ENCODE measurements at places on chromosomes 2 and 18.

- no peak for DNase-seq
Measured at GRCh38 chr2:161915121-161915520, 158.9 kb downstream of the DPP4 start.

DNA sequence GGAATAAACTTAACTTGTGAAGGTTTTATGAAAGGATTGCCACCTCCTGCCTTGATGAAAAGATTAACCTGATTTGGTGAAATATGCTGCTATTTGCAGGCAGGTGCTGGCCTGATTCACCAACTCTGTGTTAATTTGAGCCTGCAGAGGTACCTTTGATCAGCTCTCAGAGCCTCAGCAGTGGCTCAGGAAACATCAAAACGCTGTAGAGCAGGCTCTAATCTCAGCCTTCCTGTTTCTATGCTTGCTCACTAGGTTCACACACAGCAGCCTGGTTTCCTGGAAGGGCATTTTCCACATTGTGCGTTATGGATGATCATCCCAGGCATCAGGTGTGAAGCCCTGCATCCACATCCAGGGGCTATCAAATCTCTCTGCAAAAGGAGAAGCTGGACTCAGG lies 16.9 kb downstream of the TGIF1 start:
- no peak for DNase-seq

DNA sequence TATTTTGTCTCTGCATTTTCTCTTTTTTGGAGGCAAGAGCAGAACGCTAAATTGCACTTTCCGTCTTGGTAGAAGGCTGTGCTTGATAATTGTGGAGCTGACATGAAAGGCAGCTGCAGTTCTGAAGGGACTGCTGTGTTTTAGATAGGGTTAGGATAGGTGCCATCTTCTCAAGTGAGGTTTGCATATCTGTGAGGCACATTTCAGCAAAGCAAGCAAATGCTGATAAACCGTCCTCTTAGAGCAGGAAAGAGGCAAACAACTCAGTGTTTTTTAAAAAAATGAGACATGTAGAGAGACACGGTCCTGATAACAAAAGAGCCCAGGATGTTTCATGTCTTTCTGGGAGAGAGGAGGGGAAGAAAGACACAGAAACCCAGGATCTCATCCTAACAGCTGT lies 217.7 kb downstream of the SOCS6 start:
- DNase-seq: no peak

GRCh38 chr2:226773291-226773690 lies 26.3 kb downstream of the IRS1 start:
- no peak for DNase-seq

DNA sequence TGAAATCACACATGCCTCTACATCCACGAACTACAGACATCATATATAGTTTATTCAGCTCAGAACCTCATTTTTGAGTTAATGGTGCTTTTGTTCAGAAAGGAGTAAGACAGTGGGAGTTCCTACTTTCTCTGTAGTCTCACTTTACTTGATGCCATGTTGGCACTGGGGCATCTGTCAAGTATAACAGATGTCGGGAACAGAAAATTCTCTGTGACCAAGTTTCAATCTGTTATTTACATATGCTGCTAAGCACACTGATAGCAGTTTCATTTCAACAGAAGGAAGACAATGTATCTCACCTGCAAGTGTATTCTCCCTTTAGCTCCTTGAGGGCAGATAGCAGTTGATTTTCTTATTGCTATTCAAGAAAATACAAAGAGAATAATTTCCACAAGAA lies 774.1 kb downstream of the METTL4 start:
- no peak for DNase-seq

- no peak for DNase-seq
Measured at GRCh38 chr2:197010200-197011020, 83.9 kb upstream of the PGAP1 start.

GRCh38 chr2:235868224-235868623 lies 300.0 kb downstream of the GBX2 start:
- DNase-seq: no peak

DNA sequence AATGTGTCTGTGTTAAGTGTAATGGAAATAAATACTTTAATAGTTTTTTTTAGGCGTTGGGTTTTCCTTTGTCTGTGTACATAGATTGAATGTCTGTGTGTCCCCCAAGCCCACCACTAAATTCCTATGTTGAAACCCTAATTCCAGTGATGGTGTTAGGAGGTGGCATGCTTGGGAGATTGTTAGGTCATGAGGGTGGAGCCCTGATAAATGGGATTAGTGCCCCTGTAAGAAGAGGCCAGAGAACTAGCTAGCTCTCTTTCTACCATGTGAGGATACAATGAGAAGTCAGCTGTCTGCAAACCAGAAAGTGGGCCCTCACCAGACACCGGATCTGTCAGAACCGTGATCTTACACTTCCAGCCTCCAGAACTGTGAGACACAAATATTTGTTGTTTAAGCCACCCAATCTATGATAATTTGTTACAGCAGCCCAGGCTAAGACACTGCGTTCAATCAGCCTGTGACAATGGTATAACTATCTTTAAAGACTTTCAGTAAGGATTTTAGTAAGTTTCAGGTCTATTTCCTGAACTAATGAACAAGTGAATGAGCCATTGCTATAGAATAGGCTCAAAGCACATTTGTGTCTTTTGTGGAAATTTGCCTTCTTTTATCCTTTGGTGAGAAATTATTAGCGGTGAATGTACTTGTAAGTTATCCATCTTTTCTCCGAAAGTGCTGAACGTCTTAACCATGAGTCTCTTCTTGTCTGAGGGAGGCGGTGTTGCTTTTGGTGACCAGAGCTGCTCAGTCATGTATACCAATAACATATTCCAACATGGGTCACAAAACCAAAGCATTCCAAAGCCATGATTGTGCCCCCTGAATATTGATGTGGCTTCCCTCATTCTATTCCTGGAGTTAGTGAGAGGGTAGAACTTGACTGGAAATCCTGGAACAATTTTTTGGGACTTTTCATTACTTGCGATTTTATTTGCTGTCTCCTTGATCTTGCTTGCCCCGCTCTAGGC lies 29.6 kb upstream of the IL1R1 start:
- DNase-seq: no peak

DNA sequence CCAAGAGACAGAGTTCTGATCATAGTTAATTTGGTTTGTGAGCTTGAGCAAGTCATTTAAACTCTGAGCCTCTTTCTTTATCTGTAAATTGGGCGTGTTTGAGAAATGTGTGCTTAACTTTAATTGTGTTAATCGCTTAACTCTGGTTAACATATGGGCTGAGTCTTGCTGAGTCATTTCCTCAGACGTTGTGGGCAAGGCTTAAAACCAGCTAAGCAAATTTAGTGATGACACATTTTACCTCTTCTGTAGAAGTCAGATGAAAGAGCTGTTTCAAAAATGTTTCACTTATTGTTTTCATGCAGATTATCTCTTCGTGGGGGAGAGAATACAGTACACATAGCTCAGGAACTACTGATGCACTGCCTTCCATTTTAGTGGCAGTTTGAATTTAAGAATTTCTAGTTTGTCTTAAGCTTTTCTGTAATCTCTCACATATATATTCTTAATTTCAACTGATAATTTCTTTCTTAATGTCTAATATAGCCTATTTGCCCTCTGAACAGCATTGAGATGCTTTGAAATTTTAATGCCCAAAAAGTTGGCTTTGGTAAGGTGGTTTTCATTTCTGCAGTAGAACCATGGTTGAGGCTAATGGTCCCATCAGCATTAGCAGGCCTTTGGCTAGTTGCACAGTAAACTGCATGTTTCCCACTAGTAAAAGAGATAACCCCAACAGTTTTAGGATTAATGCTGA lies 34.9 kb downstream of the RAB10 start:
- no peak for DNase-seq

DNA sequence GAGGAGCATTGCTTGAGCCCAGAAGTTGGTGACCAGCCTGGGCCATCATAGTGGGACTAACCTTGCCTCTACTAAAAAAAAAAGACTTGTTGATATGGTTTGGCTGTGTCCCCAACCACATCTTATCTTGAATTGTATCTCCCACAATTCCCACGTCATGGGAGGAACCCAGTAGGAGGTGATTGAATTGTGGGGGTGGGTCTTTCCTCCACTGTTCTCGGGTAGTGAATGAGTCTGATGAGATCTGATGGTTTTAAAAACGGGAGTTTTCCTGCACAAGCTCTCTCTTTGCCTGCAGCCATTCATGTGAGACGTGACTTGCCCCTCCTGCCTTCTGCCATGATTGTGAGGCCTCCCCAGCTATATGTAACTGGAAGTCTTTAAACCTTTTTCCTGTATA lies 47.0 kb downstream of the PROC start:
- DNase-seq: no peak

DNA sequence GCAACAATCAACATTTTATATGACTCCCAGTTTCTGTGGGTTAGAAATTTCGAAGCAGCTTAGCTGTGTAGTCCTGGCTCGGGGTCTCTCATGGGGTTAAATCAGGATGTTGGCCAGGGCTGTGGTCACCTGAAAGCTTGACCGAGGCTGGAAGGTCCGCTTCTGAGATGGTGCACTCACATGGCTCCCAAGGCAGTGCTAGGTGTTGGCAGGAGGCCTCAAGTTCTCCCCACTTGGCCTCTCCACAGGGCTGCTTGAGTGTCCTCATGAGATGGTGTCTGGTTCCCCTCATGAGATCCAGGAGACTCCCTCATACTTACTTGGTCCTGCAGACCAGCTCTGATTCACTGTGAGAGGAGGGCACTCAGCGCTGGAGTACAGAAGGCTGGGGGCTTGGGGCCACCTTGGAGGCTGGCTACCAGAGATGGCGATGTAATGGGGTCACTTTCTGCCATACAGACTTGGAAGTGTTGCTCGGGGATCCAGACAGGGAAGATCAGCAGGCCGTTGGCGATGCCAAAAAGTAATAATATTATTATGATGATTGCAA lies 98.8 kb downstream of the INHBB start:
- no peak for DNase-seq

DNA sequence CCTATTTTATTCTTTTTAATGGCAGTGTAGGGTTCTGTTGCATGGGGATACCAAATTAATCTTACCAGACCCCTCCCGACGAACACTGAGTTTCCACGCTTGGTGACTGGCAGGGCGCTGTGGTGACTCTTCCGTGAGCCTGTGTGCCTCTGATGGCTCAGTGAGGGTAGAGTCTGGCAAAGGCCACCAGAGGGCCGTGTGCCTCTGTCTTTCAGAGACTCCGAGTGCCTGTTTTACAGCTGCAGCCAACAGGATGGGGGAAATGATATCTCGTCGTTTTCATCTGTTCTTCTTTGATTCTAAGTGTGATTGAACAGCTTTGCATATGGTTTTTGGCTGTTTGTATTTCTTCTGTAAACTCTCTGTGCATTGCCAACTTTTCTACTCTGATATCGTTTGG lies 99.8 kb downstream of the ZNF236 start:
- no peak for DNase-seq

DNA sequence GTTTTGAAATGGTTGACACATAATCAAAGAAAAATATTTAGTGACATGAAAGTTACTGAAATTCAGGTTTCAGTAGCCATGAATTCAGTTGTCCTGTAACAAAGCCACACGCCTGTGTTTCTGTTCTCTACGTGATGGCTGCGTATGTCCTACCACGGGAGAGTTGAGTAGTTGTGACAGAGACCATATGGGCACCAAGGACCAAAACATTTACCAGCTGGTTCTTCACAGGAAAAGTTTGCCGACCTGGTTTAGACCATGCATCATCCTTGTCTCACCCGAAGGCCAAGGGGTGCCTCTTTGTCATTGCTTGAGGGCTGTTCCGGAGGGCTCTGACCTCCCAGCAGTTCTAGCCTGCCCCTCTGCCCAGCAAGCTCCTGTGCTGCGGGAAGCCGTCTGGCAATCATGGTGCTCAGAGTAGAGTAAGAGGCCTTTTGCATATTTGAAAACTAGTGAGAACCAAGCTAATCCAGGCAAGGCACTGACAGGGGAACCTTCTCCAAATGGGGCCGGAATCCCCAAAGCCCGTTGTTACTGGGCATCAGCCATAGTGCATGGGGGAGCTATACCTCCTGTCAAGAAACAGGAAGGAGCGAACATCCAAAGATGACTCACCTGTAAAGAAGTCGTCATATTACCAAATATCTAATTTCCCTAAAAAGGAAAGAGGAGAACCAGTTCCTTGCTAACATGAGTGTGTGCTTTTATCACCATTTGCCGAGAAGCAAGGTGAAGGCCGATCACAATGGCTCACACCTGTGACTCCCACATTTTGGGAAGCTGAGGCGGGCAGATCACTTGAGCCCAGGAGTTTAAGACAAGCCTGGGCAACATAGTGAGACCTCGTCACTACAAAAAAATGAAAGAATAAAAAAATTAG lies 92.6 kb upstream of the RAB12 start:
- no peak for DNase-seq

GRCh38 chr2:34112161-34112560 lies 513.1 kb upstream of the FAM98A start:
- DNase-seq: no peak

DNA sequence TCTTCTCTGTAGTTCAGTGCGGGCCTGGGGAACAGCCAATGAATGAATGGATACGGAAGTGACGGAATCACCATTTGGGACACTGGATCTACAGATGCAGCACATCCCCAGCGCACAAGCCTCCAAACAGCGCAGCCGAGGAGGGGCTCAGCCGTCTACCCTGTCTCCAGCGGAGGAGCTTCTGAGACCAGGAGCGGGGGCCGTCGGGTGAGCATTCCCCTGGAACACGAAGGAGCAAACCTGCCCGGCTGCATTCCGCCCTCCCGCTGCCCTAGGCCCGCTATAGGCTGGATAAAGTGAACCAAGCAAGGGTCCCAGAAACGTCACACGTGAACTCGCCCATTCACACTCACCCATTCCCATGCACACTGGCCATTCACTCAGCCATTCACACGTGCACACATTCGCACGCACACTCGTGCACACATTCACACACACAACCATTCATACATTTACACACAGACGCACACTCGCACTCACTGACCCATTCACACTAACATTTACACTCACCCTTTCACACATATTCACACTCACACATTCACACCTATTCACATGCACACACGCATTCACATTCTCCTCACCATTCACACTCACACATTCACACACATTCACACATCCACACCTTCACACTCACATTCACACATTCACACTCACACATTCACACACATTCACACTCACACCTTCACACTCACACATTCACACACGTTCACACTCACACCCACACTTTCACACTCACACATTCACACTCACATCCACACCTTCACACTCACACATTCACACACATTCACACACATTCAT lies 63.4 kb downstream of the BIN1 start:
- DNase-seq: no peak

DNA sequence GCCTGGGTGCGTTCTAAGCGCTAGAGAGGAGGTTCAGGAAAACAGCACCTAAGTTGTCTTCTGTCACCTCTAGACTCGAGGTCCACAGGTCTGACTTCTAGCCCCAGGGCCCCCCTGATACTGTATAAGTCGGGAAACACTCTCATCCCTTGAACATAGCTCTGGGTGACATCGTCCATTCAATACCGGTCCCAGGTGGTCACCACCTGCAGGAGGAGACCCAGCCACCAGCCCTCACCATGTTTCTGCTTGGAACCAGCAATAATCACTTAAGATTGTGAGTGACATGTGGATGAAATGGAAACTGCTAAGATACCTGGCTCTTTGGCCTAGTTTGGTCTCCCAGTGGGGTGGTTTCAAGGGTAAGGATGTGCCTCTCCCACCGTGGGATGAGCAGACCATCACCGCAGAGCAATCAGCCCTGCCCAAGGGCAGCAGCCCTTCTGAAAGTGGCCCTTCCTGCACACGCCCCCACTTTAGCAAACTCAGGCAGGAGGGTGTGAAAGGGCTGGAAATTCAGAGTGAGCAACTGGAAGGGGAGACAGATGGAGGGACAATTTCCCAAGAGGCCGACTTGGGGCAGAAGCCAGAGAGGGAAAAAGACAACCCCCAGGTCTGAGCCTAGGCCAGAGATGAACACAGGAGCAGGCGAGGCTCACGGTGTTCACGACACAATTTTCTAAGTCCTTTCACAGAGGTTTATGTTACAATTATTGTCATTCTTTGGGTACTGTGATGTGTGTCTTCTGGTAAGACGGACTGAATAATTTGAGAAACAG lies 95.2 kb downstream of the ZNF516 start:
- DNase-seq: no peak
